Hematopoietic multipotent progenitor cell treated with erythropoietin and hydrocortisone succinate and interleukin-3 and kit ligand, for 15 days (in vitro differentiated cells): ENCODE measurements at places on chromosomes 12 and 14.

GRCh38 chr12:118398940-118399339, 22.6 kb downstream of the SUDS3 start:
- DNase-seq, result no peak

GRCh38 chr12:116426391-116427136, 132.6 kb upstream of the MAP1LC3B2 start:
- no peak for DNase-seq

DNA sequence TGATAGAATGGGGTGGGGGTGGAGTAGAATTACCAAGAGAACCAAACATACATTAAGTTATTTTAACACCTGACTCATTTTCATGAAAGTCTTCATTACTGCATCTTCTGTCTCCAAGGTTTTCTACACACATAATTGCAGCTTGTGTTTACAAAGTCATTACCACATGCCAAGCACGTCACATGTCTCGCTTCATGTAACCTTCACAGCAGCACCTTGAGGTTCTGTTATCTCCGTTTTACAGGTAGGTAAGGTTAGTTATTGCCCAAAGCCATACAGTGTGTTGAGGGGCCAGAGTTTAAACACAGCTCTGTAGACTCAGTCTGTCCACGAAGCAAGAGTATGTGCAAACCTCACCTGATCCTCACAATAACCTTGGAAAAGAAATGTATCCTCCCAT, 64.3 kb upstream of the RBM19 start:
- no peak for DNase-seq

DNA sequence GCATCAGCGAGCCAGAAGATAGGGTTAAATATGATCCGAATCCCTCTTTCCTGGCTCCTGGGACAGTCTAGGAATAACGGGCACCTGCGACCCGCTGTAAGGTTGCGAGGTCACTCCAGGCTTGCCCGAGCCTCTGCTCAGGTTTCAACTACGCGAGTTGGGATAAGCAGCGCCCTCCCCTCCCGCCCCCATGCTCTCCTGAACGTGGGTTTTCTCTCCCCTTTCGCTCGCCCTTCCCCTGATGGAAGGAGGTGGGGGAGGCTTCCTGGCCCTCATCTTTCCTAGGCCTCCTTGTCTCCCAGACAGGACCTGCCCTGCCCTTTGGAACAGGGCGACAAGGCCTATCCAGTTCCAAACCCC, 753 bp upstream of the ATP5MC2 start:
- DNase-seq, result no peak

- no peak for DNase-seq
These were observed 9.4 kb downstream of the CFAP251 start for GRCh38 chr12:121927813-121928212.

GRCh38 chr12:132109741-132110140, 34.4 kb downstream of the DDX51 start:
- DNase-seq, result no peak

DNA sequence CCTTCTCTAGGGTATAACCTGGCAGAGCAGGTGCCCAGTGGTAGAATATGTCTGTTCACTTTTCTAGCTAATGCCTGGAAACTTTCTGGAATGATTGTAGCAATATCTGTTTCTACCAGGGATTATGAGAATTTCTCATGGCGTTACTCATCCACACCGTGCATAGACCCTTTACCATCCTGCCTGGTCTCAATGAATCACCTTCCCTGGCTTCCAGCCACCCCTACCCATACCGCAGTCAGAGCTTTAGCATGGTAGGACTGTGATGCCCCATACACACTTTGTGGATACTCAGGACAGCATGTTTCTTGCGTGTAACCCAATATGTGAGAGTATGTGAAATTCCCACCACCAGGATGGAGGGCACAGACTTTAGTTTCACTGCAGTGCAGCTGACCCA, 45.4 kb downstream of the TUNAR start:
- no peak for DNase-seq

- DNase-seq, result no peak
These were observed 36.3 kb downstream of the ACSS3 start for GRCh38 chr12:81114226-81114625.

GRCh38 chr14:105412771-105413543, 6.7 kb upstream of the MTA1 start:
- DNase-seq, result no peak

DNA sequence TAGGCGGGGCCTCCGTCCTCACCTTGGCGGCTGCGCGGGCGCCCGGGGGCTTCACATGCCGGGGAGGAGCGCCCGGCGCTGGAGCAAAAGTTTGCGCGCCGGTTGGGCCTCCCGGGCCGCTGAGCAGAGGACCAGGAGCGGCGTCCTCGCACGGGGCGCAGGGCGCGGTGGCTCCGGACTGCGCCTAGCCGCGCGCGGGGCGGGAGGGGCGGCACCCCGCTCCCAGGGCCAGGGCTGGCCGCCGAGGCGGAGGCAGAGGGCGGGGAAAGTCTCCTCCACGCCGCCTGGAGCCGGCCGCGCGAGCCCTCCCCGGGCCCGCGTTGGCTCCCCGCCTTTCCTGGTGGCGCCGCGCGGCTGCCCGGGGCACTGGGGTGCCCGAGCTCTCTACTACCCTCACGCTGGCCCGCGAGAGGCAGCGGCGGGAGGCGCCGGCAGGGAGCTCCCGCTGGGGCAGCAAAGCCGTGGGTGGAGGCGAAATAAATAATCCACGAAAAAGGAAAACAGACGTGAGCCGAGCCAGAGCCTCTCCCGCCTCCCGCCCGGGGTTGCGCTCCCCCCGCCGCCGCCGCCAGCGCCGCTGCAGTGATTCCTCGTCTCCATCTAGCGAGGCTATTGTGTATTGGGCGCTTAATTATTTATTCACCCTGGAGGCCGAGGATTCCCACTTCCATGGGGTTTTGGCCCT, 400 bp upstream of the PRIMA1 start:
- no peak for DNase-seq

DNA sequence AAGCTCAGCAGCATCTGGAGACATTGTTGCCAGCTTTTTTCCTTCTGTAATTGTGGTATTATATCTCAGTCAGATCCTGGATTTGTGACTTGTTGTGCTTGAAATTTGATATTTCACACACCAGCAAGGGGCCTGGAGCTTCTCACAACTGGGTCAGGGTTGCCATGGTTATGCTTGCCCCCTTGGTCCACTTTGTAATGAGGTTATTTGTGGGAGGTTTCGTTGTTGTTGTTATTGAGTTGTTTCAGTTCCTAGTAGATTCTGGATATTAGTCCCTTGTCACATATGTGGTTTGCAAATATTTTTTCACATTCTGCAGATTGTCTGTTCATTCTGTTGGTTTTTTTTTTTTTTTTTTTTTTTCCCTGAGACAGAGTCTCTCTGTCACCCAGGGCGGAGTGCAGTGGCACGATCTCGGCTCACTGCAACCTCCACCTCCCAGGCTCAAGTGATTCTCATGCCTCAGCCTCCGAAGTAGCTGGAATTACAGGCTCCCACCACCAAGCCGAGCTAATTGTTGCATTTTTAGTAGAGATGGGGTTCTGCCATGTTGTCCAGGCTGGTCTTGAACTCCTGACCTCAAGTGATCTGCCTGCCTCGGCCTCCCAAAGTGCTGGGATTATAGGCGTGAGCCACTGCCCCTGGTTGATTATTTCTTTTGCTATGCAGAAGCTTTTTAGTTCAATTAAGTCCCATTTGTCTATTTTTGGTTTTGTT, 80.6 kb upstream of the ETV6 start:
- DNase-seq, result no peak

- DNase-seq, result no peak
These were observed 11.6 kb downstream of the RMST start for GRCh38 chr12:97474161-97474560.

GRCh38 chr14:76212242-76212641, 60.5 kb downstream of the GPATCH2L start:
- DNase-seq, result no peak

- DNase-seq, result no peak
These were observed 6.3 kb upstream of the SERPINA1 start for GRCh38 chr14:94394581-94395207.

DNA sequence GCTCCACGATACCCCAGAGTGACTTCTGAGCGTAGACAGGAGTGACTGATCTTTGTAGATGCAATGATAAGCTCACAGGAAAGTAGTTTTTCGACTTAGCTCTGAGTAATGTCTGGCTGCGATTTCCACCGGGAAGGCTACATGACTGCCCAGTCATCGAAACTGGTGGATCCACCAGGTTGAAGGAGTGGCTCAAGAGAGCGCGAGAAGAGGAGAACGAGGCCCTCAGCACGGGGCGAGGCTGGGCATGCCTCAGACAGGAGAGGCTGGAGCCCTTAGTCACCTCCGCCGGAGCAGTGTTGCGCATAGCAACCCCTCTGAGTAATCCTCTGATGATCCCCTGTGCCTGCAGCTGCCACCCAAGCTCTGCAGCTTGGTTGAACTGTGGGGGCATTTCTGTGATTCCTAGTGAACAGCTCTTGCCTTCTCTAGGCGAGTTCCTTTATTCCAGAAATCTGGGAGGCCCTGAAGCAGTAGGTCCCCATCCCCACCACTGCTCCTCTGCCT, 25.6 kb downstream of the ELK3 start:
- DNase-seq, result no peak
